AG08395 (cell line): ENCODE measurements at places on chromosomes 7 and 10.

- peak; percentile 46 for DNase-seq
Measured at GRCh38 chr10:60661637-60662036, 116.6 kb upstream of the CDK1 start.

GRCh38 chr10:71075759-71076472, 136.5 kb upstream of the UNC5B start:
- DNase-seq, result no peak

DNA sequence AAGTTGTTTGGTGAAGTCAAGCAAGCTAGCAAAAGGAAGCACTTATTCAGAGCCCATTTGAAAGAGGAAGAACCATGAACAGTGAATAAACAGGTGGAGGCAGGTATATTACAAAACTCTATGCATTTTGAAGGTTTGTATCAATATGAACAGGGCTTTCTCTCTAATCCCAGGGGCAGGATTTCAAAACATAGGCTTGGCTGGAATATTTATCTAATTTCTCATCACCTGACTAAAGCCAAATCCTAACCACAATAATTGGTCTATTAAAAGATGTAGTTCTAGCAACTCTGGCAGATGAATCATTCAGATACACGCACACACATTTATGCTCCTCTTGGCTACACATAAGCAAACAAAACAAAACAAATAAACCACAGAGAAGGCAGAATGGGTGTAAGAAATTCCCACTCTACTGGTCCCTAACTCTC, 554.4 kb downstream of the INHBA start:
- peak; percentile 84 for DNase-seq

DNA sequence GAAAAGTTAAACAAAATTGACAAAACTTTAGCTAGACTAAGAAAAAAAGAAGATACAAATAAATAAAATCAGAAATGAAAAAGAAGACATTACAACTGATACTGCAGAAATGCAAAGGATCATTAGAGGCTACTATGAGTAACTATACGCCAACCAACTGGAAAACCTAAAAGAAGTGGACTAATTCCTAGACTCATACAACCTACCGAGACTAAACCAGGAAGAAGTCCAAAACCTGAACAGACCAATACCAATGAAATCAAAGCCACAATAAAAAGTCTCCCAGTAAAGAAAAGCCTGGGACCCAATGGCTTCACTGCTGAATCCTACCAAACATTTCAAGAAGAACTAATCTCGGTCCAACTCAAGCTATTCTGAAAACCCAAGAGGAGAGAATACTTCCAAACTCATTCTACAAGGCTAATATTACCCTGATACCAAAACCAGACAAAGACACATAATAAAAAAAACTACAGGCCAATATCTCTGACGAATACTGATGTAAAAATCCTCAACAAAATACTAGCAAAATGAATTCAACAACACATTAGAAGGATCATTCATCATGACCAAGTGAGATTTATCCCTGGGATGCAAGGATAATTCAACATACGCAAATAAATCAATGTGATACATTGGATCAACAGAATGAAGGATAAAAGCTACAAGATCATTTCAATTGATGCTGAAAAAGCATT, 20.3 kb downstream of the ELAPOR2 start:
- no peak for DNase-seq

- DNase-seq, result no peak
Measured at GRCh38 chr10:99913831-99914235, 95.9 kb downstream of the DNMBP start.

DNA sequence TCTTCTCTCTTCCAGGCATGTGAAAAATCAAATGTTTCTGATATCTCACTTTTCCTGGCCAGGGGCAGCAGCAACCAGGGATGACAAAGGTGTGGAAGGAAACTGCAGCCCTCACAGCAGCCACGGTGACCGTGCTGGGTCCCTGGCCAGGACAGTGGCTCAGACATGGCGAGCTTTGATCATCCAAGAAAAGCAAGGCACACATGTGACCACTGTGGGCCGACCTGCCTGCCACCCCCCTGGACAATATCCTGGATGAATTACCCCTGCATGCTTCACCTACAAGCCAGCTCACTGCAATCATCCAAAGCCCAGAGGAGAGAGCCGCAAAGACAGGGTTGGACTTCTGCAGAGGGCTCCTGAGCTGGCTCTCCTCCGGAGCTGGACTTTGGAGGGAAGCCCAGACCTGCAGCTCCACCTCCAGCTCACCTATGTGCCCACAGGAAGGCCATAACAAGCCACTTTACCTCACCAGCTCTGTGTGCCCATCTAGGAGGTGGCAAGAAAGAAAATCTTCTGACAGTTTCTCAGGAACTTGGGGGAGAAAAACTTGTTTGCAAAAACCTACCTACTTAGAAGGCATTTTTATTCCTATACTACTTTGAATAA, 2.7 kb downstream of the CHST15 start:
- no peak for DNase-seq

GRCh38 chr7:93547716-93548115, 26.8 kb downstream of the CALCR start:
- DNase-seq, result no peak

DNA sequence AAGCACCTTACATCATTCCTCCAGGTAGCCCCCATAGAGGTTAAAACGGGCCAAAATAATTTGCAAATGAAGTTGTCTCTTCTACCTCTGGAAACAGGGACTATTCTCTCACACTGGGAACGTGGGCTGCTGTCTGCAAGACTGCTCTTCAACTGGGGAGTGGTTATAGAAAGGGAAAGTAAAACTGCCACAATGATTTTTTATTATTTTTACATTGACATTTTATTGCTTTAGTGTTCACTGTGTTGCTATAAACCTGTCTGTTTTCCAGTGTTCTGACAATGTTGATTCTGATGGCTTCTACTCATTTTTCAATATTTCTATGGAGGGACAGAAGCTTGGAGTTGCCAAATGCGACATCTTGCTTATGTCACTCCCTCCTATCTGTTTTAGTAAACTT, 115.1 kb upstream of the ANTXRL start:
- DNase-seq, result no peak

DNA sequence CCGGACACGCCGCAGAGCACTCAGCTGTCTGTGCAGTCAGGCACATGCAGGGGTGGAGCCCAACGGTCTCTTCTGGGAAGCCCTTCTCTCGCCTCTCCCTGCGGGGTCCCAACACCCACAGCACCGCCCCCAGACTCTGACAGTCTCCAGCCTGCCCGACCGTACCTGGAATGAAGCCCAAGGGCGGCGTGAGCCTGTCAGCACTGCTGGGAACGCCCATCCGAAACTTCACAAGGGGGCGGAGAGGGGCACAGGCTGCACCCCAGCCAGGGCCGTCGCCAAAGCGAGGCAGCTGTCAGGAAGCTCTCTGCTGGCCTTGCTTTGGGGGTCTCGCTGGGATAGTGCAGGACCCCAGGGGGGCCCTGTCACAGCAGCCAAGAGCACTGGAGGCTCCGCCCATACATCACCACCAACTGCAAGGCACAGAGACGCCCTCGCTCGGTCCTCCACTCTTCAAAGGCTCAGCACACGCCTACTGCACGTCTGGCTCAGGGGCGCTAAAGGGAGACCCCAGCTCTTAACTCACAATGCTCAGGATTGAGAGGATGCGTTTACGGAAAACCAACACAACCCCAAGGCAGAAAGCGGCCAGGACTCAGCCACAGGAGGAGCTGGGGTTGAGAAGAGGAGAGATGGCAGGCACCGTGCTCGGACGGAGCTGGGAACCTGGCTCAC, 30.9 kb downstream of the MAD1L1 start:
- DNase-seq, result no peak

DNA sequence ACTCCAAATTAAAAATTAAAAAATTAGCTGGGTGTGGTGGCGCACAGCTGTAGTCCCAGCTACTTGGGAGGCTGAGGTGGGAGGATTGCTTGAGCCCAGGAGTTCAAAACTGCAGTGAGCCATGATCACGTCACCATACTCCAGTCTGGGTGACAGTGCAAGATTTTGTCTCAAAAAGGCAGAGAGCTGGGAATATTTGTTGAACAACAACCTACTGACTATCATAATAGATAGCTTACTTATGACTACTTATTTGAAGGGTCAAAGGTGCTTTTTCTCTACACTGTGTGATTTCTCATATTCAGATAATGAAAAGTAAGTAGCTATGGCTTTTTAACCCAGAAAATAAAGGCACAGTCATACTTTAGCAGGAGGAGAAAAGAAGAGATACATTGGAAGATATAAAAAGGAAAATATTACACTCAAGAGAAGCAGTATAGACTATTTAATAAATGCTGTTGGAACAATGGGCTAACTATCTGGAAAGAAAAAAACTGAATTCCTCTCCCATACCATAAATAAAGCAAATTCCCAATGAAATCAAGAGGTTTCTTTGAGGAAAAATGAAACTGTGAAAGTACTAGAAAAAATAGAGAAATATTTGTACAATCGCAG, 6.7 kb downstream of the GSDME start:
- no peak for DNase-seq

DNA sequence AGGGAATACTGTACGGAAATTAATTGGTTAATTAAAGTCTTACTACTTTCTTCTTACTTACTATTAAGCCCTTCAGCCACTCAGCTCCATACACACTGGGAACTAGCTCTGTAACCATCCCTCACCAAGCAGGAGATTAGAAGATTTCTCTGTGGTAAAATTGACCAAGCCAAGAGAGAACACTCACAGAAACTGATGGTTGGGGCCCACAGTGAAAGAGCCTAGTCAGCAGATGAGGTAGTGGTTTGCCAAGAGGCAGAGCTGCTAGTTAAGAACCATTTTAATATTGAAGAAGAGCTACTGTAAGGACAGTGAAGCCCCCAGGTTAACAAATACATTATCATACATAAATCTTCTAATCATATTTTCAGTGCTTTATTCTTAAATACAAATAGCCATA, 21.8 kb upstream of the C10orf53 start:
- no peak for DNase-seq

DNA sequence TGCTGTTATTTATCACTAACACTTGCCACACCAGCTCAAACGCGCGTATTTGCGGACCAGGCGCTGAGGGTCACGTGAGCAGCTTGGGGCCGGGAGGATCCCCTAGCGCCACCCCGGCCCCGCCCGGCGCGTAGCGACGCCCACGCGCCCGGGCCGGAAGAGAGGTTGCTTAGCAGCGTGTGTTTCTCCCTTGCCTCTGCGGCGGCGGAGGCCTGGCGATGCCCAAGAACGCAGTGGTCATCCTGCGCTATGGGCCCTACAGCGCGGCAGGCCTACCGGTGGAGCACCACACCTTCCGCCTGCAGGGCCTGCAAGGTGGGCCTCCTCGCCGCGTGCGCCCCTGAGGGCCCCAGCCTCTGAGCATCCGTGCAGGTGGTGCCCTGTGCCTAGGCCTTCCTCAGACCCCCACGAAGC, at the start of gene C10orf53:
C10orf53 (plus strand) TSS at position 172 of the 414 bp plus-strand sequence; CDS start at position 219, 47 bp downstream.
- peak; percentile 40 for DNase-seq
